ENCODE measurements at places on chromosomes 16 and 17.

GRCh38 chr17:50174444-50174843, 8.6 kb downstream of the SGCA start:
- DNase-seq: no peak

GRCh38 chr17:66423056-66423955, 120.9 kb downstream of the PRKCA start:
- DNase-seq: no peak

- DNase-seq: no peak
These were observed 579.1 kb upstream of the RBFOX1 start for GRCh38 chr16:6753553-6753952.

DNA sequence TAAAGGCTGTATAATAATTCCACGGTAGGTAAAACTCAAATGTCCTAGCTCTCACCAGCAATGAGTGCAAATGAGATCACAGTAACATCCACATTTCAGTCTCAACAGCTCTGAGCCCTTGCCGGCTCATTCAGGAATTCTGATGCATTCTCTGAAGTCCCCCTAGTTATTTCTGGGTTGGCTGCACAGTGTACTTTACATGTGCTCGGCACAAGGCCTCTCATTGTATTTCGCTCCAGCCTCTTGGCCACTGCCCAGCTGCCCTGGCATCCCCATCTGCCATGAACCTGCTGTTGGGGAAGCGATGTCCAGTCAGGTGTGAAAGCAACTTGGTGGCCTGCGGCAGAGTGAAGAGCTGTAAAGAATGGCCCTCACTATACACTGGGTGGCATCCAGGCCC, 14.3 kb downstream of the PRCD start:
- no peak for DNase-seq

DNA sequence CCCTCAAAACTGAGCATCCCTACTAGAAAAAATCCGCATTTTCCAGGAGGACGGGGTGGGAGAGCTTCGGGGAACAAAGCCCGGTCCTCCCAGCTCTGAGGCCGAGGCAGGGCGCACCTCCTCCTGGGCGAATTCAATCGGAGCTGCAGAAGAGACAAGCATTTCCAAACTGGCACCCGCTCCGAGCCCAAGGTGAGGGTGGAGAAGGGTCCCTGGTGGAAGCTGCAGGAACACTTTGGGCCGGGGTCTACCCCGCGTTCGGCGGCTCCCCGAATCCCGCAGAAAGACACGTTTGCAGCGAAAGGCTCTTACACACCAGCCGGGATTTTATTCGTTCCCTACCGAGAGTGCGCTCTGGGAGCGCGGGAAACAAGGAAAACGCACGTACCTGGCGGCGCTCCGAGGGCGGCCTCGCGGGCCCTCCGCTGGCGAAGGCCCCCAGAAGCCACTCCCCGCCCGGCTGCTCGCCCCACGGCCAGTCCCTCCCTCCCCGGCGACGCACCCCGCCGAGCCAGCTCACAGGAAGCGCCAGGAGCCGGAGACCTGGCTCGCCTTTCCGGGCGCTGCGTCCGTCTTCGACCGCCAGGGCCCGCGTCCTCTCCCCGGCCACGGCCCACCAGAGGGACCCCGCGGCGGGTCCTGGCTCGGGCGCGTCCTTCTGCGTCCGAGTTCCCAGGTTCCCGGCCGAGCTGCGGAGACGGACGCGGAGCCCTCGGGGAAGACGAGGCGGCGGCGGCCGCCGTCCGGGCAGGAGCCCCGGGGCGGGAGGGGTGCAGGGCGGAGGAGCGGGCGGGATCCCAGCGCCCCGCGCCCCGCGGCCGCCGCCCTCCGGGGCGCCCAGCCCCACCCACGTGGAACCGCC, 49.8 kb upstream of the BAHCC1 start:
- no peak for DNase-seq

DNA sequence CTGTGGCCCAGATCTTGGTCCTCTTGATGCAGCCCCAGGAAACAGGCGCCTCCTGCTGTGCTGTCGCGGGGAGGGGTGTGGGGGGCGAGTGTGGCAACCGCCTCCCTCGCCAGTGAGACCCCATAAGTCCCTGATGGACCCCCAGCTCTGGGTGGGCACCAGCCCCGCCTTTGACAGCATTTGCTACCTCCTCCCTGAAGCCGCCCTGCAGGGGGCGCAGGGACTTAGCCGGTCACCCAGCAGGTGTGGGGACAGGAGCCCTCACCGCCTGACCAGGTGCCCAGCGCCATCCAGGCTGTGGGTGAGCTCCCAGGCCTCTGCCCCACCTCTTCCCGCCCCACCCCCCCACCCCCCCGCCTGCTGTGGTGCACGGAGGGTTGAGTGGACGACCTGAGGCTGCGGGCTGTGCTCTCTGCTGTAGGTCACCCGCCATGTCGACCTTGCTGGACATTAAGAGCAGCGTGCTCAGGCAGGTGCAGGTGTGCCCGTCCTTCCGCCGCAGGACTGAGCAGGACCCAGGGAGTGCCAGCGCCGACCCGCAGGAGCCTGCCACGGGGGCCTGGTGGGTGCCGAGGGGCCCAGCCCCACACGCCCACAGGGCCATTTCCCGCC, 4.8 kb downstream of the BAIAP3 start:
- no peak for DNase-seq

DNA sequence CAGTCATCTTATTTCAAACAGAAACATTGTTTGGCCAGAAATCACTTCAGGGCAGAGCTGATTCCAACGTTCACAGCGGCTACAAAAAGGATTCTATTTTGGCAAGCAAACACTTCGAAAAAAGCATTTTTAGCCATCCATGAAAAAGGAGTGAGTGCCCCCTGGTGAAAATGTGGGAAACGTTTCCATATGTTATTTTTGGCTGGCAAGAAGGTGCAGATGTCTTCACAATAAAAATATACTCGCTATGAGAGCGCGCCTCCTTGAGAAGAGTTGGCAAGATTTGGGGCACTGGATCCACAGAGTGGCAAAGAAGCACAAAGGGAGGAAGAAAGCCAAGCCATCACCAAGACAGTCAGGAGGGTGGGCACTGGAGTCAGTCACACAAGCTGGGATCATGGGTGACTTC, 191.1 kb downstream of the CHD9NB start:
- DNase-seq: no peak

DNA sequence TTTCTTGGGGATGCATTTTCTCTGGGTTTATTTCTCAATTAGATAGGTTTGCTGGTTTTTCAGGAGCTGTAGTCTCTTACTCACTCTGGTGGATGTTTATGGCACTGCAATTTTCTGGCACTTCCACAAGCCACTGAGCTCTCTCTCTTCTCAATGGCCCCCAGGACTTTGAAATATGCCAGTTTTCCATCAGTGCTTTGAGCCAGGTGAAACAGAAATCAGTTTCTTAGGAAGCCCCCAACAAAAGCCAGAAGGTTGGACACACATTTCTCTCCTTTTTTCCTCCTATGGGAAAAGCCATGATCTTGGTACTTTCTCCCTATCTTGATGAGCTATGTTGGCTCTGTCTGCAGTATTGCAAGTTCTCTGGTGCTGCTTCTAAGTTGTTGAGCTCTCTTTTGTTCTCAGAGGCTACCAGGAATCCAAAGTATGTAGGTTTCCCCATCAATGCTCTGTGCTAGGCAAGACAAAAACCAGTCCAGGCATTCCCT, 90.7 kb upstream of the SMIM36 start:
- DNase-seq: peak; percentile 33
